ENCODE measurements at places on chromosomes 1 and 21. TPM values are rescaled to one million over a fixed set of nuclear protein-coding genes. Genes with fewer than 3 reads are reported as not detected.

BGLAP gene
- total RNA-seq: 0.66 TPM

MAB21L3 gene
- 0.14 TPM for total RNA-seq

KCNH1 gene
- 0.85 TPM for total RNA-seq

DENND2C gene
- 0.47 TPM for total RNA-seq

BATF3 gene
- 21.6 TPM for total RNA-seq

KIF26B gene
- total RNA-seq: 1.6 TPM

SPATA21 gene
- not detected for total RNA-seq

AMY2A gene
- total RNA-seq: not detected

OR2G6 gene
- not detected for total RNA-seq

OVAAL gene
- total RNA-seq: 0.05 TPM

TMEM82 gene
- total RNA-seq: not detected
